Gastroesophageal sphincter (tissue), 4 donors: ENCODE measurements at places on chromosomes 6 and 20. TPM values are rescaled to one million over a fixed set of nuclear protein-coding genes. Genes with fewer than 3 reads are reported as not detected.
A peak's percentile ranks its signal among the peaks of the same experiment; 100 is the strongest.

Gene PROCR
- total RNA-seq, result 11.7 TPM

DNA sequence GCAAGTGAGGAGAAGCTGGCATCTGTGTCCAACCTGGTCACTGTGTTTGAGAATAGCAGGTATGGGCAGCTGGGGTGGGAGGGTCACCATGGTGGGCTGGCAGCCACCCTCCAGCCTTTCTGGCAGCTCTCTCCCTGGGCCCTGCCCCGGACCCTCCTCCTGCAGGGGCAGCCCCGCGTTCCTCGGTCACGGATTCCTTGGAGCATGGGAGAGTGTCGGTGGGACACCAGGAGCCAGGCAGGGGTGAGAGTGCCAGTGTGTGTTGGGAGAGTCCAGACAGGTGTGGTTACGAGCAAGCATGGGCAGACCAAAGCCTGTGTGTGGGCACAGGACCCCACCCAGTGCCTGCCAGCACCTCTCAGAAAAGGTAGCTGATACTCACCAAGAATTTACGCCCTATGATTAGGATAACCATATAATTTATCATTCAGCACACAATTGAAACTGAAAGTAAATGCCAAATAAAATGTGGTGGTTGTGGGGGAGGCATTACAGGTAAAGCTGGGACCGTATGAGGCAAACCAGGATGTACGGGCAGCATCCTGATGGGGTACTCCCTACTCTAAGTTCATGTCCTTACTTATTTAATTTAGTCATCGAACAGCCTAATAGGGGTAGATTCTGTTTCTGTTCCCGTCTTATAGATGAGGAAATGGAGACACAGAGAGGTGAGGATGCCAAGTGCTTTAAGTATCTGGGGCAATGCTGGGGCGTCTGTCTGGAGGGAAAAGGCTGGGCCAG lies 542 bp downstream of the FGD2 start:
- no peaks in the 10 kb centered on the region for H3K27me3 ChIP-seq
- no peaks in the 10 kb centered on the region for H3K4me1 ChIP-seq
- H3K36me3 ChIP-seq, result no peaks in the 10 kb centered on the region
- no peak overlapping the region for H3K4me3 ChIP-seq

GRCh38 chr6:30325150-30325872 lies 1.4 kb upstream of the TRIM39 start:
- no peak for ATAC-seq
- H3K27me3 ChIP-seq, result no peaks in the 10 kb centered on the region
- H3K4me3 ChIP-seq, result peak overlapping the region; percentile 85
- peaks cover 13% of the 10 kb centered on the region for H3K36me3 ChIP-seq

Gene PRSS16
- 2.3 TPM for total RNA-seq

DNA sequence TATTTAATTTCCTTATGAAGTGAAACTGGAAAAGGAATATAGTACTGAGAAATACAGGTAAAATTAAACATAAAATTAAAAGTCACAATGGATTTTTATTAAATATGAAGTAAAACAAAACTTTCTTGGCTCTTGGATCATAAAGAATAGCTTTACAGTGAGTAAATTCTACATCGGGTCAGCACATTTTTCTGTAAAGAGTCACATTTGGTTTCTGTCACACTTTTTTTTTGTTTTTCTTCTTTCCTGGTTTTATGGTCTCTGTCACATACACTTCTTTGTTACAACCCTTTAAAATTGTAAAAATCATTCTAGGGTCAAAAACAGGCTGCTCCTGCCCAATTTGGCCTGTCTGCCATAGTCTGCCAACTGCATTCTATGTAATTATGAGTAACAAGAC lies 254.4 kb upstream of the POU3F2 start:
- H3K27me3 ChIP-seq, result peaks cover 2% of the 10 kb centered on the region
- no peaks in the 10 kb centered on the region for H3K4me1 ChIP-seq
- H3K27ac ChIP-seq, result no peak overlapping the region
- H3K36me3 ChIP-seq, result no peaks in the 10 kb centered on the region
- no peak for ATAC-seq

GRCh38 chr20:5827098-5827853 lies 77.1 kb downstream of the SHLD1 start:
- H3K27ac ChIP-seq, result no peak overlapping the region
- ATAC-seq, result no peak
- H3K36me3 ChIP-seq, result no peaks in the 10 kb centered on the region
- H3K4me1 ChIP-seq, result peaks cover 13% of the 10 kb centered on the region
- no peaks in the 10 kb centered on the region for H3K27me3 ChIP-seq
- H3K4me3 ChIP-seq, result no peak overlapping the region

Gene PGC
- not detected for total RNA-seq

Gene GFOD1
- 27.2 TPM for total RNA-seq

- H3K36me3 ChIP-seq, result no peaks in the 10 kb centered on the region
- no peaks in the 10 kb centered on the region for H3K4me1 ChIP-seq
- no peak for ATAC-seq
- peaks cover 5% of the 10 kb centered on the region for H3K27me3 ChIP-seq
- no peak overlapping the region for H3K27ac ChIP-seq
Observed at GRCh38 chr6:10297832-10298231, 117.0 kb downstream of the TFAP2A start.
